ENCODE measurements at places on chromosomes 11 and 22.

GRCh38 chr11:91239359-91239758 lies 985.3 kb upstream of the FAT3 start:
- DNase-seq: no peak

DNA sequence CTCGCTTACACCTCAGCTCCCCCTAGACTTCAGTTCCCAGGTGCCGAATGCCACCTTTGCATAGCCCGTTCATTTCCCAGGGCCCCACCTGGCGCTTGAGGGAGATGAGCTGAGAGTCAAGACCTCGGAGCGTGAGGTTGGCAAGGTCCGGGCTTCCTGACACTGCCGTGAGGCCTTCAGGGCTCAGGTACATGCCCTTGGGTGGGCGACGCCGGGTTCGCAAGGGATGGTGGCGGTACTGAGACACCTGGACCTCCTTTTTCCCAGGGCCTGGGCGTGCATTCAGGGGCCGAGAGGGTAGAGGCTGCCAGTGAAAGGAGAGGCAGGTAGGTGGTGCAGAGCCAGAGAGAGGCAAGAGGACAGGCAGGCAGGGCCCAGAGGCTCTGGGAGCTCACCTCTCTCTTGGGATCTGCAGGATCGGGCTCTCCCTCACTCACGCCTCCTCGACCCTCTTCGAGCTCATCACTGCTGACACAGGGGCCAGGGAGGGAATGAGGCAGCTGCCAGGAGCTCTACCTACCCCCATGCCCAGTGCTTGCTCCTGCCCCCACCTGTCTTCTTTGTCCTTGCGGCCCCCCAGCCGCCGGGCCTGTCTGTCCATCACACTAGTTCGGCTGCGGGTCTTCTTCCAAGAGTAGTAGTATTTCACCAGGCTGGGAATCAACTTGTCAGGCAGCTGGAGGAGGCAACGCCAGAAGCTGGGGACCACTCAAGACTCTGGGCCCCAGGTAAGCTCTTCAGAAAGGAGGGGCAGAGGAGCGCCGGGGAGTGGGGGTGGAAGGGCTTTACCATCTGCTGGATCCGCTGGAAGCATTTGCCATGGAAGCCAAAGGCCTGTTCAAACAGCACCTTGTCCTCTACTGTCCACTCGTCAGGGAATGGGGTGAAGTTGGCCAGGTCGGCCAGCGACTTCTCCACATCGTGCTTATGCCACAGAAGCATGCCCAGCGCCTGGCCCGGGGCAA lies 2.8 kb downstream of the RCOR2 start:
- DNase-seq: no peak

- DNase-seq: no peak
Observed at GRCh38 chr22:43847376-43848289, 14.7 kb downstream of the SULT4A1 start.

DNA sequence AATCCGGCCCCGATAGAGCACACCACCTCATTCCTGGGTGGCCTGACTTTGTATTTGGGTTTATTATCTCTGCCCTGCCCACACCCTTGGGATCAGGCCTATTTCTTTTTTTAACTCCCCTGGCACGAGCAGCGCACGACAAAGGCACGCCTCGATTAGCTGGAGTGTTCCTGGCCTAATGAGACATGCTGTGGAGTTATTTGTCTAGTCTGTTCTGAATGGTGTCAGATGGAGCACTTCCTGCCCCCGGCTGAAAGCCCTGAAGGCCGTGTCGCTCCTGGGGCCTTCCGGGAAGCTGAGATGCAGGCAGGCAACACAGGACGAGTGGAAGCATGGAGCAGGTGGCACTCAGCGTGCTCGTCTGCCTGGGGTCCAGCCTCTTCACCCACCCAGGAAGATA lies 47.1 kb downstream of the LARGE1 start:
- no peak for DNase-seq

GRCh38 chr11:57237204-57237681 lies at the start of gene APLNR:
Gene APLNR, minus strand, starts transcription at chr11:57237250. Its CDS starts 246 bp downstream, at chr11:57237004.
- DNase-seq: no peak

DNA sequence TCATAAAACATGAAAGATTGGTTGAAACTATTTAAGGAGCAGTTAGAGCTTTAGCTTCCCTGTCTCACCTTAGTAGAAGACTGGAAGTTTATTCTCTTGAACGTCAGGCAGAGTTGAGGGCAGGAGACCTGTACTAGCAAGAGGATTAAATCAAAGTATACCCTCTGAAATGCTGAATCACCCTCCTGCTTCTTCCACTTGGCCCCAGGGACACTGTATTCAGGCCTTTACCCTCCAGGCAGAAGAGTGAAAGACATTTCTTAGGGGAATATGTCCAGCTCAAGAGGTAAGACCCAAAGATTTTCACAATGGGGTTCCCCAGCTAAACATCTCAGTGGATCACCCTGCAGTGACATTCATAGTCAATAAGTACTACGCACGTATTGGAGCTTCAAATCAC lies 11.9 kb downstream of the APOA4 start:
- no peak for DNase-seq

DNA sequence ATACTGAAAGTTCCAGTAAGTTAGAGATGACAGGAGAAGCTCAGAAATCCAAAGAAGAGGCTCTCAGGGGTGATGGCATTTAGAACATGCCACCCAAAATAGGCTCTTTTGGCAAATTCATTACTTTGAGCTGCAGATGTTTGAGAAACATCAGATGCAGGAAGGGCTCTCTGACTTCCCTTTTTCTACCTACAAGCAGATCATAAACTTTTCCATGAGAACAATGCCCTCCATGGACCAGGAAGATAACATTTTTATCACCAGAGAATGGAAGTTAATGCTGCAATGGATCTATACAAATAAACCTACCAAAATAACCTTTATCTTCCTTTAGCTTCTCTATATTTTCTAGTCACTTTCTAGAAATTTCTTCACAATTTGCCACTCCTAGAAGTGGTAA lies 32.7 kb upstream of the FAR1 start:
- DNase-seq: no peak

DNA sequence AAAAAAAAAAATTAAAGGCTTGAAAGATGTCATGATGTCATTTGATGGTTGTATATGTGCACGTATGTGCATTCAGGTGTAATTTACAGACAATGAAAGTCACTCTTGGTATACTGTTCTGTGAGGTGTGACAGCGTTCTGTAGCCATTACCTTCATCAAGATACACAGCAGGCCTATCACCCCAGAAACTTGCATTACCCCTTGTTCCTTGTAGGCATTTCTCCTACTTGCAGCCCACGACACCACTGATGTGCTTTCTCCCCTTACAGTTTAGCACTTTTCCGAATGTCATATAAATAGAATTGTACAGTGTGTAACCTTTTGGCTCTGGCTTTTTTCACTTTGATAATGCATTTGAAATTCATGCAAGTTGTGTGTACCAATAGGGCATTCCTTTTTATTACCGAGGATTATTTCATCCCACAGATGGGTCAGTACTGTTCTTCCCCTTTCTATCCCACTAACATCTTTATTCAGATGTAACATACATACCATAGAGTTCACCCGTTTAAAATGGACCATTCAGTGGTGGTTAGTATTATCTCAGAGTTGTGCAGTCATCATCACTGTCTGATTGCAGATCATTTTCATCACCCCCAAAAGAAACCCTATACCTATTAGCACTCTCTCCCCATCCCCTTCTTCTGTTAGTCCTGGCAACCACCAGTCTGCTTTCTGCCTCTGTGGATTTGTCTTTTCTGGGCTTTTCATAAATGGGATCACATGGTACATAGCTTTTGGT lies 30.3 kb downstream of the BCR start:
- DNase-seq: no peak

DNA sequence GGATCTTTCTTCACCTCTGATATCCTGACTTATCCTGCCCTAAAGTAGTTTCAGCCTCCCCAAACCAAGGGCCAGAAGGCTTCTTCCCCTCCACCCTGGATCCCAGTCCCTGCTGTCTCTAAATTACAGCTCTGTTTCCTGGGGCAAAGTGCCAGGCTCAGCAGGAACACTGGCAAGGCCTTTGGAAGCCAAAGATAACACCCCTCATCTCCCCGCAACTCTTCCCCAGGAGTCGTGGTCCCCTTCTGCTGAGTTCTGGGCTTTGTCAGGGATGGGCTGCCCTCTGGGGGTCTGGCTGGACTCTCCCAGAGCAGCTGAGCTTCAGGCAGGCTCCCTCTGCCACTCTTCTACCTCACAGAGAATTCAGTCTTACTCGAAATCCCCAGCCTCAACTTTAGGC lies 53.8 kb upstream of the AMPD3 start:
- DNase-seq: no peak

Measured in CD4-positive, alpha-beta T cell treated with Interleukin-4 for 1 hour (primary cell).